ENCODE measurements at places on chromosomes 13 and 19. TPM values are rescaled to one million over a fixed set of nuclear protein-coding genes. Genes with fewer than 3 reads are reported as not detected.

ZNF175 gene
- 16.9 TPM for polyA plus RNA-seq

- no peak for DNase-seq
Observed at GRCh38 chr19:2732883-2733282, 6.9 kb downstream of the SLC39A3 start.

DNA sequence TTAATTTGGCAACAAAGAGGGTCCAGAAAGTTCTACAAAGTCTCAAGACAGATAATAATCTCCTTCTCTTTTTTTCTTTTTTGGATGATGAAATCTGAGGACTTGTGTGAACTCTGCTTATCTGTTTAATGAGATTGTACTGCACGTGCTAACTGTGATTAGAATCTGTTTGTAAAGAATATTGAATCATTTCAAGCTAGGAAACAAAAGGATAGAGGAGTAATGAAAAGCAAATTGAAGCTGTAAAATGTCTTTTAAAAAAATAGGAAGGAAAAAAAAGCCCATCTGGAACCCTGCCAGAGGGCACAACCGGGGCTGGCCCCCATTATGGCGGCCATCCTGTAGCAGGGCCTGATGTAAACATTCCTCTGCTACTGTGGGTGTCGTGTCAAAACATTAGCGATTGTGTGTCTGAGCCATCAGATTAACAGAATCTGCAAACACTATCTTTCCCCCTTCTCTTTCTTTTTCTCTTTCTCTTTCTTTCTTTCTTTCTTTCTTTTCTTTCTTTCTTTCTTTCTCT, 83.0 kb downstream of the FLT1 start:
- no peak for DNase-seq

DNA sequence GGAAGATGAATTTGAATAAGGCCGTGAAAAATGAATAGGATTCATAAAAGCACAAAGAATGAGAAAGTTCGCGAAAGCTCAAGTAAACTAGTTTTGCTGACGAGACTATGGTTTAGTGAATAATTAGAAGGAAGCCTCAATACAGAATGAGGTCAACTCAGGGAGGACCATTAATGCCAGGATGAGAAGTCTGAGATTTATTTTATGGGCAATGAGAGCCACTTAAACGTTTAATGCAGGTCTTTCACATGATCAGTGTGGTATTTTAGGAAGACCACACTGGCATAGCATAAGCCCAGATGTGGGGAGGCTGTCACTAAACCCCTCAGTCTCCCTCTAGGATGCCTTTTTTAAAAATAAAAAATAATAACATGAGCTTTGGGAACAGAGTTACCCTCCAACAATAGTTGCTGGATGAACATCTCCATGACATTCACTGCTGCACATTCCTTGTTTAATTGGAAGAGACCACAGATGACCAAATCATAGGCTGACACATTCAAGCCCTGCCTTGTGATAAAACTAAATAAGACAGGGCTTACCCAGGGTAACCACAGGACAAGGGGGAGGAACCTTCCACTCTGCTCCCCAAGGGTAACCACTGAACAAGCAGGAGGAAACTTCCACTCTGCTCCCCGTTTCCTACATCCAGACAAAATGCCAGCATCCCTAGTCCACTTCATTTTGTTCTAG, 43.6 kb upstream of the LSM14A start:
- no peak for DNase-seq

DNA sequence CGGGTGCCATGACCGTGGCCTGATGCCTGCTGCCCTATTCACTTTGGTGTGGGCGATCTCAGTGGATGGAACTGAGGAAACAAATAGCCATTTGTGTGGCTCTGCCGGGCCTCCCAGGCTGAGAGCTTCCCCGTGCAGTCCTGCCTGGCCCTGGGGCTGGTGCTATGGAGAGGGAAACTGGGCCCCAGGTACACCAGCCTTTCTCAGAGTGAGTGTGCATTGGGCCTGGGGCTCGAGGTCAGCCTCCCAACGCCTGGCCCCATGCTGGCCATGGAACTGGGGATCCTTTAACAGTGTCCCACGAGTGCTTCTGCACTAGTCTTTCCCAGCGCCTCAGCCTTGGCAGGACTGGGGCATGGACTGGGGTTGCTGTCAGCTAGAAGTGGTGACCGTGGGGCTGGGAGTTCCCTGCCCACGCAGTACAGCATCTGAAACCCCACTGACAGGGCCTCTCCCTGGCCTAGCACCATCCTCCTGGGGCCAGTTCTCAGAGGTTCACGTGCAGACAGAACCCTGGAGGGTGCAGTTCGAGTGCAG, 10.5 kb downstream of the PLEKHF1 start:
- no peak for DNase-seq

DNA sequence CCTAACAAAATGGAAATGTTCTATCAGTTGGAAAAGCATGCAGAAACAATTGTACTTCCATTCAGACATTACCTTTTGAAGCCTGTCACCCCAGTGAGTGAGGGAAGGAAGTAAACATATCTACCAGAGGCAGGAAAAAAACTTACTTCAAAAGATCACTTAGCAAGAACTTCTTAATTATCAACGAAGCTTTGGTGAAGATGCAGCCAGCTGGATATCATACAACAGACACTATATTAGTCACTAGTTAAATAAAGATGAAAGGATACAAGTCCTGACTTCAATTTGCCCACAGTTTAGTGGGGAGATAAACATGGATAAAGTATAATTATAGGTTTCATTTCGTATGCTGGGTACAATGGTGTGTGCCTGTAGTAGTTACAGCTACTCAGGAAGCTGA, 148.8 kb downstream of the TNFRSF19 start:
- DNase-seq, result no peak

DNA sequence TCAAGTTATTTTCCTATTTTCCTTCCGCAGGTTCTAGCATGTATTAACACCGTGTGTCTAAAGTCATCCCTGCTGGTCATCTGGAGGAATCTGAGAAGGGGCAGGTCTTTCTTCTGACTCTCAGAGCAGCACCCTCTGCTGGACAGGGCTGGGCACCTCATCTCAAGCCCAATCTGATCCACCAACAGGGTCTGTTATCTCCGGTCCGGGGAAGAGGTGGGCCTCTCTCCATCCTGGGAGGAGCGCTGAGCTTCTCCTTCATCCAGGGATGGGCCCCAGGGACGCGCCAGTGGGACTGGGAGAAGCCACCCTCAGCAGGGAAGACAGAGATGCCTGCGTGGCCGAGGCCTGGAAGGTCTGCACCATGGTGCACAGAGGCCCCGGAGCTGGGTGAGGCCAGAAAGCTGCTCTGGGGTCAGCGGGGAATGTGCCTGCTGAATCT, 26.0 kb upstream of the ZNF331 start:
- peak; percentile 43 for DNase-seq

- DNase-seq, result no peak
Observed at GRCh38 chr19:570937-571565, 1.3 kb upstream of the BSG start.

- DNase-seq, result no peak
Observed at GRCh38 chr13:100108913-100109507, 20.1 kb downstream of the PCCA start.

GRCh38 chr13:100636004-100636403, 38.6 kb downstream of the TMTC4 start:
- no peak for DNase-seq

DNA sequence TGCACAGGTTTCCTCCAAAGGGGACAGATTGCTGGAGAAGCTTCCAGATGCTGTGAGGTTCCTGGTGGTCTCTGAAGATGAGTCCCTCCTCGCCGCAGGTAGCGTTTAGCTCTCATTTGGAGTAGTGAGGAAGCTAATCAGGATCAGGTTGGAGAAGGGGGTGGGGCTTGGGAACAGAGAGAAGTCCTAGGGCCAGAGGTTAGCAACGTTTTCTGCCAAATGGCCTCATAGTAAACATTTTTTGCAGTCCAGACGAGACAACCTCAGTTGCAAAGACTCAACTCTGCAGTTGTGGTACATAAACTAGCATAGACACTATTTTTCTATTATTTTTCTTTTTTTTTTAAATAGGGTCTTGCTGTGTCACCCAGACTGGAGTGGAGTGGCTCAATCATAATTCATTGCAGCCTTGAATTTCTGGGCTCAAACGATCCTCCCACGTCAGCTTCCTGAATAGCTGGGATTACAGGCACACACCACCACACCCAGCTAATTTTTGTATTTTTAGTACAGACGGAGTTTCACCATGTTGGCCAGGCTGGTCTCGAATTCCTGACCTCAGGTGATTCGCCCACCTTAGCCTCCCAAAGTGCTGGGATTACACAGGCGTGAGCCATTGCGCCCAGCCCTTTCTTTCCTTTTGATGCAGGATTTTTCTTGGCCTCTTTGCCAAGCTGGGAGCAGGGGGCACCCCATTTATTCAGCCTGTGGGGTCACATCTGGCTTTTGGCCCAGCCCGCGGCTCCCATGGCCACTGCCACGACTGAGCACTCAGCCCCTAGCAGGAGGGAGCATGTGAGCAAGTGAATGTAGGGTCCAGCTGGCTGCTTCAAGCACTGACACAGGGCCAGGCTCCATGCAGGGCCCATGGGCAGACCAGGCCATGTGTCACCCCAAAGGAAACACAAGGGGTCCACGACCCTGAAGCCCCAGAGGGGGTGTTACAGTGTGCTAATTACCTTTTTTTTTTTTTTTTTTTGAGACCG, 34.4 kb upstream of the SIN3B start:
- no peak for DNase-seq

GRCh38 chr13:114038211-114038613, 64.3 kb upstream of the C13orf46 start:
- DNase-seq, result no peak

DNA sequence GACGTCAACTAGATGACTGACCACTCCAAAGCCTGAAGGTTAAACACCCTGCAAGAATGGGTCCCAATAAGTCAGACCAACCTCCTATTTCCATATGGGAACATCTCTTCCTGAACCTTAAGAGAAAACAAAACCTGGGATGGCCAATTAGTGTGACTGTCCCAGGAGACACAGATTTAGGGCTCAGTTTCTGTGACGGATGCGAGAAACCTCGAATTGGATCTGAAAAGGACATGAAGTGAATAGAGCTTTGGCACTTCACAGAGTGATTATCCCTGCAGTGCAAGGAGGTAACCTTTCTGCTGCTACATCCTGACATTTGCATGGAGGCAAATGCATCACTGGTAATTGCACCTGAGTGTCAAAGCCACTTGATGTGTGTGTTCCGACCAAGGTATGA, 442.2 kb upstream of the KLF12 start:
- DNase-seq, result no peak

Data from left renal cortex interstitium (tissue), 4 donors.